Effector memory CD4-positive, alpha-beta T cell (primary cell): ENCODE measurements at places on chromosomes 1 and 21.
A peak's percentile ranks its signal among the peaks of the same experiment; 100 is the strongest.

DNA sequence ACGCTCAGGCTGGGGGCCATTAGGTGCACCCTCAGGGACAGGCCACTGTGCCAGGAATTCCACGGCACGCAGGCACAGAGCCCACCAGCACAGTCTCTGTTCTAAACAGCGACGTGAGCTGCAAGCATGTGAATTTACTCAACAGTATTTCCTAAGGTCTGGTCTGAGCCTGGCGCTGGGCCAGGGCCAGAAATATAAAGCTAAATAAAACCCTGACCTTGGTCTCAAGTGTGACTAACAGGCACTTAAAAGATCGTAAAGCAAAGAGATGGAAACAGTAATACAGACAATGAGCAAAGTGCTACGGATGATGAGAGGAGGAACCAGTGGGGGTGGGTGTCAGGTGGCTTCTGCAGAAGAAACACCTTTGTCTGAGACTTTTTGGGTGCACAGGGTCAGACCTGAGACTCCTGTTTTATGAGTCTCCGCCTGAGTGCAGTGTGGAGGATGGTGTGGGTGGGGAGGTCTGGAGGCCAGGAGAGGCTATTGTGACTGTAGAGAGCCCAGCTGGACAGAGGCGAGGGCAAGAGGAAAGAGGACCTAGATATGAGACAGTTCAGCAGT lies 53.4 kb upstream of the EDN2 start:
- no peaks in the 10 kb centered on the region for H3K27me3 ChIP-seq
- no peak overlapping the region for H3K4me3 ChIP-seq
- no peaks in the 10 kb centered on the region for H3K36me3 ChIP-seq
- no peak for DNase-seq

DNA sequence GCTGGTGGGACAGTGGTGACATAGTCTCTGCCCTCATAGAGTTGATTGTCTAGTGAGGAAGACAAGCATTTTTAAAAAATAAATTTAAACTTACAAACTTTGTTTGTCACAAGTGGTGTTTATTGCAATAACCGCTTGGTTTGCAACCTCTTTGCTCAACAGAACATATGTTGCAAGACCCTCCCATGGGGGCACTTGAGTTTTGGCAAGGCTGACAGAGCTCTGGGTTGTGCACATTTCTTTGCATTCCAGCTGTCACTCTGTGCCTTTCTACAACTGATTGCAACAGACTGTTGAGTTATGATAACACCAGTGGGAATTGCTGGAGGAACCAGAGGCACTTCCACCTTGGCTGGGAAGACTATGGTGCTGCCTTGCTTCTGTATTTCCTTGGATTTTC lies 58.4 kb downstream of the LAMC2 start:
- no peaks in the 10 kb centered on the region for H3K4me1 ChIP-seq
- H3K27me3 ChIP-seq: no peaks in the 10 kb centered on the region

DNA sequence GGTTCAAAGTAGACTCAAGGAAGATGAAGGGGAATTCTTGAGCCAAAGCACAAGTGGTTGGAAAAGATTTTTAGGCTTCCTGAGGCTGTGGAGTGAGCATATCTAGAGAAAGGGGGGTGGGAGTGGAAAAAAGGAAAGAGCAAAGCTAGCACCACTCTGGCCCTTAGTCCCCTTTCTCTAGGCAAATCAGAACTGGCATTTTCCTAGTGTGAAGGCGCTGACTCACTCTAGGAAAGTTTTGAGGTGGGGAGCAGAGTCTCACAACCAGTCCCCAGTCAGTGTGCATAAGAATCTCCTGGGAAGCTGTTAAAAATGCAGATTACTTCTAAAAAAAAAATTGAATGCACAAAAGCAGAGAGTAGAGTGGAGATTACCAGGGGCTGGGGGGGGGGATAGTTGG lies 3.4 kb upstream of the GPR89B start:
- H3K27ac ChIP-seq: no peak overlapping the region
- H3K27me3 ChIP-seq: no peaks in the 10 kb centered on the region
- H3K4me1 ChIP-seq: no peaks in the 10 kb centered on the region
- H3K36me3 ChIP-seq: no peaks in the 10 kb centered on the region

DNA sequence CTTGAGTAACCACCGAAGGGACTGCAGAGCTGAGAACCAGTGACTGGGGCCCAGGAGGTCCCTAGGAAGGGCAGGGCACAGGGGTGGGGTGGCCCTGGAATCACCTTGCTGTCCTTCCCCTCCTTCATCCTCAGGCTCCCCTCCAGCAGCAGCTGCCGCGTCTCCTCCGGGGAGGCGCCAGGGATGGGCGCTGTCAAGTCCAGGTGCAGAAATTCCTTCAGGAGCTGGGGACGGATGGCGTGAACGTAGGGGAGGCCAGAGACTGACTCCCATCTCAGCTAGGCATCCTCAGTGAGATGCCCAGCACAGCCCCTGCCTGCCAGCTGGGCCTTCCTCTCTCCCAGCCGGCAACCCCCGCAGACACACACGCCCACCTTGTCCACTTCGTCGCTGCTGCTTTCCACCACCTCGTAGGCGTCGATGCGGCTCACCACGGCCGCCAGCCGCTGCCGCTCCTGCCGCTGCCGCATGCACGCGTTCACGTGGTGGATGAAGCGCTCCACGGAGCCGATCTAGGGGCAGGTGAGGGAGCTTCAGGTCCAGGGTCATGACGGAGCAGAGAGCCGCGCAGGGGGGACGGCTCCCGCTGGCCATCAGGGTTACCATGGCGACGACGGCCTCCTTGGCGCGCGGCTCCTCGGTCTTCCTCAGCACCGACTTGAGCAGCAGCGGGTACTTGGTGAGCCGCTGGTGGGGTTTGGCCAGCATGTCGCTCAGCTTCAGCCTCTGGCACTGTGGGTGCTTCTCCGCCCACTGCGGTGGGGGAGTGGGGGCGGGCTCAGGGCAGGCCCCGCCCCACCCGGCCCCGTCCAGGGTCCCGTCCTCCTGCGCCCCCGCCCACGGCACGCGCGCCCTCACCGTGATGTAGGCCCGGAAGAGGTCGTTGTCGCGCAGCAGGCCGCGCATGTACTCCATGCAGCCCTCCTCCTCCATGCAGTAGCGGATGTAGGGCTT lies 4.4 kb upstream of the TNFRSF25 start:
- peaks cover 20% of the 10 kb centered on the region for H3K4me1 ChIP-seq
- H3K27me3 ChIP-seq: no peaks in the 10 kb centered on the region
- no peak overlapping the region for H3K4me3 ChIP-seq
- no peak overlapping the region for H3K27ac ChIP-seq
- no peak for DNase-seq

DNA sequence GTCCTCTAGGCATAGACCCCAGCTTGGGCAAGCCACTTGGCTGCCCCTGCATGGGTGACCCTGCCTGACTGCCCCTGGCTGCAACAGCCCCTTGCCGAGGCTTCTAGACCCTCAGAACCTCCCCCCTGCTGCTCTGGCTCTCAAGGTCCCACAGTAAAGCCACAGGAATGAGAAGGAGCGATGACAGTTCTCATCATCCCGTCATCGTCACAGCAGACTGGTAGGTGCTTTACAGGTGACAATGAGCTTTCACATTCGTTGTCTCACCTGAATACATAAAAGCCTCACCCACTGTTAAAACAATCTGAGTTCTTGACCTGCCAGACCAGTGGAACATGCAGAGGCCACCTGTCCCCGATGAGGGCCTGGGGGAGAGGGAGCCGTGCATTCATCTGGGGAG lies 36.0 kb upstream of the GPR157 start:
- no peak overlapping the region for H3K27ac ChIP-seq
- H3K4me1 ChIP-seq: no peaks in the 10 kb centered on the region
- no peaks in the 10 kb centered on the region for H3K36me3 ChIP-seq
- no peak for DNase-seq
- H3K4me3 ChIP-seq: no peak overlapping the region

GRCh38 chr1:32073299-32074229 lies 825 bp downstream of the TMEM39B start:
- no peak for DNase-seq
- peak overlapping the region; percentile 78 for H3K4me3 ChIP-seq
- H3K27me3 ChIP-seq: no peaks in the 10 kb centered on the region
- H3K27ac ChIP-seq: peak overlapping the region; percentile 78

DNA sequence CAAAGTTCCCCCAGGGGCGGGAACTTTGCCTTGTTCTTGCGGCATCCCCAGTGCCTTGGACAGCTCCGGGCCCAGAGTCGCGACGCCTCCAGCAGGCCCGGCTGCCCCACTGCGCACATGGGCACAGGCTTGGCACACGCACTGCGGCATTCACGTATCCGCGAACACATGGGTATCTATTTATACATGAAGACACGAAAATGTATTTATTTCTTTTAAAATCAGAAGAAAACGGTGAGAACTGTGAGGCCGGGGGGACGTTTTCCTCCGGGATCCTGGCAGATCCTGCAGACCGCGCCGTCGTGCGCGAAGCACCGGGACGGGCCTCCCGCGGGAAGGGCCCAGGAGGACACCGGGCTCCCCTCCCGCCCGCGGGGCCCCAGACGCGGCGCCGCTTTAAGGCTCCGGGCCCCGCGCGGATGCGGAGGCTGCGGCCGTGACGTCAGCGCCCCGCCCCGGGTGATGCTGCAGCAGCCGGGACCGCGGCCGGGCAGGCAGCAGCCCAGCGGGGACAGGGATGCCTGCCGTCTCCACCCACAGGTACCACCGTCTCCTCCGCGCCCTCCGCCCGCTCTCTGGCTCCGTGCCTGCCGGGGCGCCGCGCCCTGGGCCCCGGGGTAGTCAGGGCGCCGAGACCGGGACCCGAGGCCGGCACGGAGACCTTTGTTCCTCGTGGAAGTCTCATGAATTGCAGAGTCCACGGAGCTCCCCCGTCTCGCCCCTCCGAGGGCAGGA lies at the start of gene SLC45A1:
SLC45A1 (plus strand) TSS at position 468 of the 735 bp plus-strand sequence. CDS start 6,216 bp downstream, outside the sequence.
- H3K27me3 ChIP-seq: peaks cover 8% of the 10 kb centered on the region
- peaks cover 10% of the 10 kb centered on the region for H3K4me1 ChIP-seq
- H3K36me3 ChIP-seq: no peaks in the 10 kb centered on the region
- no peak within 1 kb of the TSS for H3K27ac ChIP-seq

DNA sequence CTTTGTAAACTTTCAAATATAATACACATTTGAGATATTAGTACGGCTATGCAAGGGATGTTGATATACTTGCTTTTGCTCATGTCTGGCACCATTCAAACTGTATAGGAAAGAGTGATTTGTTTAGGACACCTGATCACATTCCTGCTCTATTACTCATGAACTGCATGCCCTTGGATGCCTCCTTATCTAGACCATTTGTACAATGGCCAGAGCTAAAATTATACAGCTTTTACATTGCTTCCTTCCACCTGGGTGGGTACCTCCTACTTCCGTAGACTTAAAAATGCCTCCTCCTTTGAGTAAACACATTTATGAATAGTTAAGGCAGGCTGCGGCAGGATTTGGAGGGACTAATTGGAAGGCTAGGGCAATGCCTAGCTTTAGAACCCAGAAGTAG lies 85.4 kb upstream of the PBX1 start:
- no peaks in the 10 kb centered on the region for H3K4me1 ChIP-seq
- no peaks in the 10 kb centered on the region for H3K27me3 ChIP-seq
- H3K4me3 ChIP-seq: no peak overlapping the region
- no peak overlapping the region for H3K27ac ChIP-seq
- H3K36me3 ChIP-seq: no peaks in the 10 kb centered on the region

DNA sequence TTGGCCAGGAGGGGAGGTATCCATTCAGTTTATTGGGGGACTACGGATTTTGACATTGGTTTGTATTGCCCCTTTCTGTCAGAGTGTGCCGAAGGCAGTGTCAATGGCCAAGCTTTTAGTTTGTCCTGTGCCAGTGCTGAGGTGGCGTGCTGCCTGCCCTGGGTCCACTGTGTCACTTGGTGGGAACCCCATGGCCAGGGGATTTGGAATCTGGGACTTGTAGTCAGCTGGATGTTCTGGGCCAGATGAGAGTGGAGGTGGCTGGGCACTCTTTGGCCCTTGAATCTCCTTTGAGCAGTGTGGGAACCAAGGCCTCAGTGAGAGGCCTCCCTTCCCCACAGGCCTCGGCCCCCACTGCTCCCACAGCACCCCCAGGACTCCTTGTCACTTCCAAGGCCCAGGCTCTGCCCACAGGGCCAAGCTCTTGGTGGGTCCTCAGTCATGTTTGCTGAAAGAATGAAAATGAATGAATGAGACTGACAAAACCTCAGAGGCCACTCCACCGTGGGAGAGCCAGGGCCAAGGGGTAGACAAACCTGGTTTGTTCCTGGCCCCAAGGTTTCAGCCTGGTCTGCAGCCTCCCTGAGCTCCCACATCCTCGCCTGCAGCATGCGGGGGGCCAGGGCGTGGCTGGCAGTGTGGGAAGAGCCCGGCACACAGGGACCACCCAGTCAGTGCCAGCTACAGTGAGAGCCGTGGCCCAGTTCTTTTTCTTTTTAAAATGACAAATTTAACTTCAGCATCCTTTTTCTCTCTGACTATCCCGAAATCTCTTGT lies 412.2 kb downstream of the MATN1 start:
- no peak for DNase-seq
- H3K36me3 ChIP-seq: no peaks in the 10 kb centered on the region
- H3K4me3 ChIP-seq: no peak overlapping the region

- H3K27ac ChIP-seq: no peak overlapping the region
- no peak for DNase-seq
- no peaks in the 10 kb centered on the region for H3K36me3 ChIP-seq
- peaks cover 7% of the 10 kb centered on the region for H3K4me1 ChIP-seq
Observed at GRCh38 chr1:160453443-160453842, 53.1 kb downstream of the VANGL2 start.

GRCh38 chr1:6105218-6105679 lies 59.6 kb downstream of the KCNAB2 start:
- H3K27ac ChIP-seq: no peak overlapping the region
- H3K4me3 ChIP-seq: no peak overlapping the region
- no peak for DNase-seq

DNA sequence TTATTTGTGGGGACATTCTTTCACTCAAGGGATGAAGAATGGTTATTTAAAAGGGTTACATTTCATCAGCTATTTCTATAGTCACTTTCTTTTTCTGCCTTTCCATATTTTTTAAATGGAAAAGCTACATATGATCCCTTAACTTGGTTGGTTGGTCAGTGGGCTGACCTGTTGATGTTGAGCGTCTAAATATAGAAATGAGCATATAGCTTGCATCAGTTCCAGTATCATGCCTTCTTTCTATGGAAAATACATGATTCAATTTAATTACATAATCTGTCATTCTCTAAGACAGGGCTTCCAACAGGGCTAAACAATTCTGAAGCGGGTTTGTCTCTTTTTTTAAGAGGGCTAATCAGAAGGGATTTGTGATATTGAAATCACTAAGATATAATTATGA lies 40.6 kb downstream of the TYW3 start:
- H3K27me3 ChIP-seq: peaks cover 6% of the 10 kb centered on the region
- no peak overlapping the region for H3K27ac ChIP-seq

- H3K27ac ChIP-seq: no peak overlapping the region
- DNase-seq: no peak
- no peaks in the 10 kb centered on the region for H3K36me3 ChIP-seq
- H3K4me3 ChIP-seq: no peak overlapping the region
- H3K4me1 ChIP-seq: no peaks in the 10 kb centered on the region
Observed at GRCh38 chr1:78168306-78168705, 122.5 kb downstream of the GIPC2 start.

- DNase-seq: no peak
- H3K4me3 ChIP-seq: no peak overlapping the region
- H3K27ac ChIP-seq: no peak overlapping the region
- H3K36me3 ChIP-seq: no peaks in the 10 kb centered on the region
- no peaks in the 10 kb centered on the region for H3K4me1 ChIP-seq
Observed at GRCh38 chr1:158830074-158830677, 975 bp upstream of the MNDA start.
